Activated T-helper 1 cell treated with anti-CD3 and anti-CD28 coated beads, Interleukin-12 subunit alpha, Interleukin-12 subunit beta, Interleukin-2, Interleukin-4 antibody, amounts not matched to agents 30 ng/mL and 10 ng/mL and 1 ng/mL, durations not matched to agents 14 hours and 24 hours and 36 hours (primary cell): ENCODE measurements at places on chromosomes 5 and 9. TPM values are rescaled to one million over a fixed set of nuclear protein-coding genes. Genes with fewer than 3 reads are reported as not detected.

GRCh38 chr9:130303613-130304055 is 38.1 kb downstream of the HMCN2 start:
- DNase-seq: no peak

The CMYA5 gene
- 0.10 and 0.15 TPM in 2 replicates for total RNA-seq

DNA sequence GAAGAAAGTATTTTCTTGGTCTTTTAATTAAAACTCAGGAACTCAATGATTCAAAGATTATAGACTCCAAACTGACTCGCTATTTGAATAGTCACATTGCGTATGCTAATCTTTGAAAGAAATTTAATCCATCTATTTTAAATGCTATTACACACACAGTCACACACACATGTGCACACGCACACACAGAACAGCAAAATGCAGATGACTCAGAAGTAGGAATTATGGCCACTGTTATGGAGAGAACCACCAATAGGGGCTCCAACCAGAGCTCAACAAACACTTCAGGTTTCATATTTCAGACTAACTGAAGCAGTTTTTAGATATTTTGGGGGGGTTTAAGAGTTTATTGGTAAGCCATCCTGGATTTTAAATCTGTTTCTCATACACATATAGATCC is 1917.9 kb downstream of the EFNA5 start:
- no peak for DNase-seq

The STPG3 gene
- 1.2 and 1.8 TPM in 2 replicates for total RNA-seq

- DNase-seq: no peak
Observed at GRCh38 chr9:16309469-16310271, 560.8 kb downstream of the BNC2 start.

DNA sequence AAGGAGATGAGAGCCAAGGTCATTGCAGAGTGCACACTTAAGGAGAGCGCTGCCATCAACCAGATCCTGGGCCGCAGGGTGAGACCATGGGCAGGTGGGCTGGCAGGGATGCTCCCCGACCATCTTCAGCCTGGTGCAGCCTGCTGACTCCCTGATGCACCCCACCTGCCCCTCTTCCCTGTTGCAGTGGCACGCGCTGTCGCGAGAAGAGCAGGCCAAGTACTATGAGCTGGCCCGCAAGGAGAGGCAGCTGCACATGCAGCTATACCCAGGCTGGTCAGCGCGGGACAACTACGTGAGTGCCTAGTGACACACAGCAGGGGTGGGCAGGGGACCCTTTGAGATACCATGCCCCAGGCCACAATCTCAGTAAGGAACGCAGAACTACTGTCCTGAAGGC is 28.3 kb downstream of the TCF7 start:
- no peak for DNase-seq

GRCh38 chr5:116063950-116064349 is 20.9 kb upstream of the COMMD10 start:
- no peak for DNase-seq

The SPATA31E1 gene
- not detected in 2 replicates for total RNA-seq

The HNRNPK gene
- 861 and 865 TPM in 2 replicates for total RNA-seq

The SLC6A7 gene
- not detected in 2 replicates for total RNA-seq

The SNCB gene
- total RNA-seq: not detected in 2 replicates

DNA sequence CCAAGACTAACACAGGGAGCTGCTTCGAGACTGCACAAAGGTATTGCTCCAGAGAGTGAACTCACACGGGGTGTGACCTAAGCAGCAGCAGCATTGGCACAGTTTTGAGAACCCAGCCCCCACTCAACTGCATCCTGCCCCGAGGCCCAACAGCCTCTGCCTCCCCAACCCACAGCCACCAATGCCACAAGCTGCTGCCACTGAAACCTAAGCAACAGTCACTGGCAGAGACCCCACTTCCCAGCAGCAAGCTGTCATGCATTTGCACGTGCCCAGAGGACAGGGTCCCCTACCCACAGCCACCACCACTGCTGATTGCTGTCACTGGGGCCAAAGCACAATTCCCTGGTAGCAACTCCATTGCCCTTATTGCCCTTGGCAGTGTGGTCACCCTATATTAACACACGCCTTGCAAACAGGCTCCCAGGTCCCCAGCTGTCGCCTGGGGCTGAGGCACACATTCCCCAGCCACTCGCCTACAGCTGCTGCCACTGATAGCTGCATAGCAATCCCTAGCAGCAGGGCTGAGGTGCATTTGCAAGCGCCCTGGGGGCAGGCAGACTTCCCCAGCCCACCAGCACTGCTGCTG is 141.0 kb downstream of the AGTPBP1 start:
- no peak for DNase-seq

The SPATA31A3 gene
- total RNA-seq: not detected in 2 replicates

- DNase-seq: peak; percentile 41
Observed at GRCh38 chr9:34985311-34985899, 4.1 kb upstream of the DNAJB5 start.

DNA sequence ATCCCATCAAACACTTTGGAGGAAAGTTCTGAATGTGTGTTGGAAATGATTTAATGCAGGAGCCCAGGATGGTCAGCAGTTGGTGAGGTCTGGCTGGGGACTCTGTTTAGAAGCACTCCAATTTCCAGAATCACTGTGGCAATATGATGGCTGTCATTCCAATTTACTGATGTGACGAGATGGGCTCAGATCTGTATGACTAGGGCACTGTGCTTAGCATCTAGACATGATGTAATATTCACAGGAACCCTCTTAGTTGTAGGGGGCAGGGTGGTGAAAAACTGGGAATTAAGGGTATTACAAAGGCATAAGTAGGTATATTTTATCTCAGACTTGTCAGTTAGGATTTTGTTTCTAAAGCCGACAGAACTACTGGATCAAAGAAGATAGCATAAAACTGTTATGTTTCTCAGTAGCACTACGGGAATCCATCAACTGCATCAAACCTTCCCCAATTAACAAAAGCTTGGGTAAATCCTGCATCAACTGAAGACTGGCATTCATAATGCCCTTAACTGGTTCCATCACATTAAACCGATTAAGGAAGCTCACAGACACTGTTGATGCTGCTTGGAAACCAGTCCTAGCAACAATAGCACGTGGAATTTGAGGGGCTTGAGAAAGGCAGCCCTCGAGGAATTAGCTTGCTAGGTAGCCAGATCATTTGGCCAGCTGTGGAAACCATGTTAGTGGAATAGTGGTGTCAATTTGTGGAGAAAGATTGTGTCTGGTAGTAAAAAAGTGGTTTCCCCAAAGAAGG is 86.1 kb downstream of the SV2C start:
- no peak for DNase-seq

The LIFR gene
- 0.10 and 0.20 TPM in 2 replicates for total RNA-seq

The TMEM174 gene
- total RNA-seq: not detected in 2 replicates

- DNase-seq: no peak
Observed at GRCh38 chr9:106890608-106891007, 27.6 kb downstream of the ZNF462 start.

DNA sequence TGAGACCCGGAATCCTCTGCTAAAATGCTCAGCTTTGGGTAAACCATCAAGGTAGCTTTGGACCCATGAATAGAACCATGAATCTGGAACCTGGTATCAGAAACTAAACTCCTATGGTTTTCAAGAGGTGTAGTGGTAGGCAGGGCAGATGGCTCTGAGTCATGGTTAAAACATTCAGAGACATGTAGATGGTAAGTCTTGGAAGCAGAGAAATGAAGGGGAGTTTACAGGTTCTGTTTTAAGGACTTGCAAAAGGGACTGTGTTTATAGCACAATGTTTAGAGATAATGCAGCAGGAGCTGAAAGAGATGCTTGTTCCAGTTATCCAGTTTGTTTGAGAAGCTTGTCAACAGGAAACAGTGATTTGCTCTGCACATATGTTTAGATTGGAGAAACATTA is 36.0 kb upstream of the FBN2 start:
- no peak for DNase-seq

DNA sequence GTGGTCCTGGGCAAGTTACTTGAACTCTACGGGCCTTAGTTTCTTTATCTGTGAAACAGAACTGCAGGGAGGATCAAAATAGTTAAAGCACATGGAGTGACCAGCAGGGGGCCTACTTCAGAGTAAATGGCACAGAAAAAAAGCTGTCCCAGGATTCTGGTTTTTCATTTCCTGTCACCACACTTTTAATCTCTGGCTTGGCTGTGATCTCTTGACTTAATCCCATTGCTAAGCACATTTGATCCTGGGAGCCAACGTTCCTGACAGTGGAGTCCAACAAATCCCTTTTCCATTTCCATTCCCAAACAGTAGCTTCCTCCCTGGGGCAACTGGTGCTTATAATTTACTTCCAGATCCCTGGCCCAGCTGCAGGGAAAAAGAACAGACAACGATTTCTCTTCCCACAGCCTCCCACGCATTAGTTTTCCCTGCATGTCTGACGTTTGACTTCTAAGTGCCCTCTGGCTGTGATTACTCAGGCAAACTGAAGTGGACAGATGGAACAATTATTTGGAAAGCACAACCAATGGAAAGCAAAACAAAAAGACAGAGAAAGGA is 136.5 kb upstream of the STK32A start:
- no peak for DNase-seq

DNA sequence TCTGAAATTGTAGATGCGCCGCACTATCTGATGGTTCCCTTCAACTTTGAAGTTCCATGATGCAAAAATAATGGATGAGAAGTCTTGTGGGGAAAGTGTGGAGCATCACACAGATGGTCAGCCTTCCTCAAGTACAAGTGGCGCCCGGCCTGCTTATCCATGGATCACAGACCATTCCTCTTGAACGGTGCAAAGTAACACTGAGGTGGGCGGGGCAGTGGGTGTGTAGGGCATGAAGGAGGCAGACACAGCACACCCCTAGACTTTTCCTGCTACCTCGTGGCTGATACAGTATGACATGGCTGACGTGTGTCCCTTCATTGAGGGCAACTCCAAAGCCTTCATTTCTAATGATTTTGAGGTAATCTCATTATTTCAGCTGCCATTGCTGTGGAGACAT is 2.5 kb upstream of the GNG10 start:
- no peak for DNase-seq

DNA sequence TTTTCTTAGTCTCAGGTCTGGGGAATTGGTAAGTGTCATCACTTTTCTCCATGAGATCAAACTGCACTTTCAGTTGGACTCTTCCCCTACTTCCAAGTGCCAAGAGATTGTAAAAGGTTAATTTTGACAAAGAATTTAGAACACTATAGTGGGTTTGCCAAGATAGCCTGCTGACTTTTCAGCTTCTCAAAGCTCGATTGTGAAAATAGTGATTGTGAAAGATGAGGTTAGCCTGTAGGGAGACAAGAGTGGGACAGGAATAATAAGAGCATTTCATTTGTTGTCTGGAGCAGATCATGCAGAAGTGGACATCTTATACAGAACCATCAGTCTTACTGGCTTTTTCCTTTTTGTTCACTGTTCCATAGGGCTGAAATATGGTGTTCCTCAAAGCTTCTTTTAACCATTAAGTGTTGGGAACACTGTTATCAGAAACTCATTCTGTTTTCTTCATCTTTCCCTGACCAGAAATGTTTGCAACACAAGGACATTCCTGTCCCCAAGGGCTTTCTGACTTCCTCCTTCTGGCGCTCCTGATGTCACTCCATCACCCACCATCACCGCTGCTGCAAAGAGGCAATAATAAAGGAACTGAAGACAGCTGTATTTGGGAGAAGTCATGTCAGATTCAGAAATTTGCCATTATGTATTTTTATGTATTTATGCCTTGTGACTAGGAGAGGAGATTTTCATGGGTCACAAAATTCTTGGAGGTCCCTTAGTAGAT is 11.6 kb upstream of the SPTAN1 start:
- DNase-seq: no peak

GRCh38 chr9:109579191-109579948 is 81.3 kb upstream of the PTPN3 start:
- no peak for DNase-seq

The PCA3 gene
- total RNA-seq: not detected in 2 replicates

DNA sequence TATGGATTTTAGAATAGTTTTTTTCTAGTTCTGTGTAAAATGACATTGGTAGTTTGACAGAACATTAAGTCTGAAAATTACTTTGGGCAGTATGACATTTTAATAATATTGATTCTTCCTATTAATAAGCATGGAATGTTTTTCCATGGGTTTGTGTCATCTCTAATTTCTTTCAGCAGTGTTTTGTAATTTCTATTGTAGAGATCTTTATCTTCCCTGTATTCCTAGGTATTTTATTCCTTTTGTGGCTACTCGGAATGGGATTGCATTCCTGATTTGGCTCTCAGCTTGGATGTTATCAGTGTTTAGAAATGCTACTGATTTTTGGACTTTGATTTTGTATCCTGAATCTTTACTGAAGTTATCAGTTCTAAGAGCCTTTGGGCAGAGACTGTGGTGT is 420.4 kb downstream of the KIAA0825 start:
- DNase-seq: no peak

- no peak for DNase-seq
Observed at GRCh38 chr5:27962198-27962597, 923.8 kb upstream of the CDH9 start.

- DNase-seq: no peak
Observed at GRCh38 chr9:86614871-86615849, 260.9 kb upstream of the TUT7 start.

DNA sequence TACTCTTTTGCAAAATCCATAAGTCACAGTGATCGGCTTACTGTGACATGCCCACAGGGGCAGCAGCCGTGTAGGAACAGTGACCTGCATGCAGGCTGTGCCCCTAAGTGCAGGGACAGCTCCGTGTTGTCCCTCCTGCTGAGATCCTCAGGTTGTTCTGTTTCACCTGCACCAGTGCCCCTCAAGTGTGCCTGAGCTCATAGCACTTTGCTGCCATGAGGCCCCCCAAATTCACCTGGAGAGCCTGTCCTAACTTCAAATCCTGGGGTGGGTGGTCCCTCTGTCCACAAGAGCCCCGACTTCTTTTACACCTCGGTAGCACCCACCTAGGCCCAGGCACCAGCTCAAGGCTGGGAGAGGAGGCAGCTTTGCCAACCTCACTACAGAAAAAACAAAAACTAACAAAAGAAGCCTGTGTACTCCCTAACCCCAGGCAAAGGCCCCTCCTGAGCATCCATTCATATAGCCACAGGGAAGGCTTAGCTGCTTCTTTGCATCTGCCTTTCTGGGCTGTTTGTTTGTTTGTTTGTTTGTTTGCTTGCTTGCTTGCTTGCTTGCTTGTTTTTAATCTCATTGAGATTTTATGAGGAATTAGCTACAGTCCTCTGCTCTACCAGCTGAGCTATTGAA is 214.5 kb downstream of the AUH start:
- DNase-seq: no peak

DNA sequence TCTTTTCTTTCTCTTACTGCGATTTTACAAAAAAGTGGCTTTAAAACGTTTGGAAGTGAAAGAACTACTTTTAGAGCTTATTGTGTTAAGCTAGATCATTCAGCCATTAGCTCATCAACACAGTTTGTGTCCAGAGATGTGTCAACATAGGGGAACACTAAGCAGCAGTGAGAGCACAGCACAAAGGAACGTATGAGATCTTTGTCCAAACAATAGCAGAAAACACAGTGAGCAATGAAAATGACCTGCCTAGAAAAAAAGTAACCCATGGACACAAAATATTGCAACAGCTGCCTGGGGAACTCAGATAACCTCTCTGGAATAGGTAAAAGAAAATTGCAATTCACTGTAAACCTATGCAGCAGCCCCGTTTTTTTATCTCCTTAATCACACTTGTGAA is 372.5 kb downstream of the ARHGEF28 start:
- no peak for DNase-seq

The ZNF483 gene
- total RNA-seq: 2.4 and 3.5 TPM in 2 replicates

The GLRA1 gene
- total RNA-seq: not detected in 2 replicates
